ENCODE measurements at places on chromosomes 6 and 20.

GRCh38 chr6:57324538-57324937 is 7.1 kb downstream of the PRIM2 start:
- DNase-seq, result no peak

- DNase-seq, result no peak
These were observed 22.3 kb upstream of the AFDN start for GRCh38 chr6:167804281-167805013.

DNA sequence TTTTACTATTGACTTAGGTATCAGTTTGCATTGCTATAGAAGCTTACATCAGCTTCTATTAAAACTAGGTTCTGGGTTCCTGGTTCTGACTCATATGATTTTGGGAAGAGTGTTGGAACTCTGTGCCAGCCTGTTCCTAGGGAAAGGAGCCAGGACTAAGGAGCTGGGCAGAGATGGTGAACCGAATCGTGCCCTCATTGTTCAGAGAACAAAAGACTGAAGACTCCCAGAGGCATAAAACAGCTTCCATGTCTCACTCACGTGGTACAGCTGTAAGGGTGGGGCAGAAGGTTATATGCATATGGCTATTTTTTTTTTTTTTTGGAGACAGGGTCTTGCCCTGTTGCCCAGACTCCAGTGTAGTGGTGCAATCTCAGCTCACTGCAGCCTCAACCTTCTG is 89.1 kb upstream of the THBS2 start:
- no peak for DNase-seq

- DNase-seq, result no peak
These were observed 99.1 kb upstream of the PRSS16 start for GRCh38 chr6:27148404-27148795.

DNA sequence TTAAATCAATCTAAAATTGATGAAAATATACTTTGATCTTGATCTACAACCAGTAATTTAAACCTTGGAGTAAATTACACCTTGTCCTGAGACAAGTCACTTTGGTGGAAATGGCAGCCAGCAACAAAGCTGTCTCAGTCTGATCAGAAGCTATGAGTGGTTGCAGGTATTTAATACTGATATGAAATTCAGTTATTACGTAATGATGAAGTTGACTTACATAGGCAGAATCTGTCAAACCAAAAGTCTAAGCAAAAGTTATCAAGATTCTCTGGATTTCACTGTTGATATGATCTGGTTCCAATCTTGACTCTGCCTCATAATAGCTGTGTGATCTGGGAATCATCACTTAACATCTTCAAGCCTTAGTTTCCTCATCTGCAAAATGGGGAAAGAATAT is 27.6 kb upstream of the GSTA5 start:
- DNase-seq, result no peak

GRCh38 chr6:106612671-106613416 is 16.5 kb downstream of the RTN4IP1 start:
- no peak for DNase-seq

DNA sequence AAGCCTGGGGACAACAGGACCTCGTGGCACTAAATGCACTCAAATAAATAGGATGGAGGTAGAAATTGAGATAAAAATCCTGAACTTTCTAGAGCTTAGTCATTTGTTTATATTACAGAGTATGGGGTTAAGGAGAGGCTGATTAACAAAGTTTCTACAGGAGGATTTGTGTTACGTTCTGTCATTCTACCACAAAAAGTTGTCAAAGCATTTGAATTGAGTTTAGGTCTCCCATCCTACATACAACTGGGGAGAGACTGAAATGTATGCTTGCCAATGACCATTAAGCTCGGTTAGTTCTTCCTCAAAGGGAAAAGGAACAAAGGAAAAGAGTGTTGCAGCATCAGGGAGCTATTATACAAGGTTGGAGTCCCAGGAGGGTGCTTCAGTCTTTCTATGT is 597.9 kb downstream of the COL12A1 start:
- DNase-seq, result peak; percentile 8

- no peak for DNase-seq
These were observed 6.3 kb downstream of the MAPK14 start for GRCh38 chr6:36033935-36034334.

GRCh38 chr6:43849844-43850243 is 79.8 kb downstream of the VEGFA start:
- DNase-seq, result no peak

Data from AG04450 (cell line).